ENCODE measurements at places on chromosomes 5 and 9.

- no peak for DNase-seq
Measured at GRCh38 chr5:60184606-60185005, 291.1 kb upstream of the PDE4D start.

GRCh38 chr5:75670577-75670976, 46.7 kb downstream of the POC5 start:
- no peak for DNase-seq

DNA sequence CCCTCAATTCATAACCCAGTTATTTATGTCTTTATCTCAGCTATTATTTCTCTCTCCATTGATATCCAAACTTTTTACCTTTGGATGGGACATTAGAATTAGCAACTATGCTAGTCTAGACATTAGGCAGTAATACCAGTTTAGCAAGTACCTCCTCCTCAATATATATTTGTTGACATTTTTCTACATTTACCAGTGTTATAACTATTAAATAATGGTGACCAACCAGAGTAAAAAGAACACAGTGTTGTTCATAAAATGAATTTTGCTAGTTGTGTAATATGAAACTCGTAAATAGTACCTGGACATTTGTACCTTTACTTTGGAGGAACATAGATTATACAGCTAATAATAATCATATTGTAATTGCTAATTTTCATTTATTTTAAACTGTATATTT, 554.6 kb upstream of the CDH6 start:
- DNase-seq, result no peak

DNA sequence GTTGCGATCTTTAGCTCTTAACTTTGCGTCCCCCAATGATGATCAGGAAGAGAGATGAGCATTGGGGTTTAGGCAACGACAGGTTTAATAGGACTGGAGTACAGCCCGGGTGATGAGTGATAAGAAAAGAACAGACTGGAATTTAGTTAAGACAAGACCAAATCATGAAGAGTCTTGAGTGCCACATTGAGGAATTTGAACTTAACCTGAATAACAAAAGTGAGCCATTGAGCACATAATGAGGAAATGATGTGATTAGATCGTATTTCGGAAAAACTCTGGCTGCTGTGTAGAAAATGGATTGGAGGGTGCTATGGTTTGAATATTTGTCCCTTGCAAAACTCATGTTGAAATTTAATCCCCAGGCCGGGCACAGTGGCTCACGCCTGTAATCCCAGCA, 83.2 kb upstream of the MELK start:
- DNase-seq, result no peak

DNA sequence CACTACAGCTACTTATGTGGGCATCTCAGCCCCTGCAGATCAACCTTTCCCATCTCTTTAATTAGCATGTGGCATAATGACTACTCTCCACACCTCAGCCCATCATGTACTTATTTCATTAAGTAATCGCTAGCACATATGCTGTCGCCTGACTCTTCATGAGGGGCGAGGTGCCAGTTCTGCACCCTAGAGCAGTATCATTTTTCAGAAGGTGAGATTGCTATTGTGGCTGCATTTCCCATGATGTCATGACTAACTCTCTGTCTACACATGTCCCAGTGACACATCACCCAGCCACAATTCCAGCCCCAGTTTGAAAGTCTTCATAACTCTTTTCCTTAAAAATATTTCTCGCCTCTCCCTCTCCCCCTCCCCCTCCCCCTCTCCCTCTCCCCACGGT, 7.6 kb upstream of the F2RL1 start:
- no peak for DNase-seq

DNA sequence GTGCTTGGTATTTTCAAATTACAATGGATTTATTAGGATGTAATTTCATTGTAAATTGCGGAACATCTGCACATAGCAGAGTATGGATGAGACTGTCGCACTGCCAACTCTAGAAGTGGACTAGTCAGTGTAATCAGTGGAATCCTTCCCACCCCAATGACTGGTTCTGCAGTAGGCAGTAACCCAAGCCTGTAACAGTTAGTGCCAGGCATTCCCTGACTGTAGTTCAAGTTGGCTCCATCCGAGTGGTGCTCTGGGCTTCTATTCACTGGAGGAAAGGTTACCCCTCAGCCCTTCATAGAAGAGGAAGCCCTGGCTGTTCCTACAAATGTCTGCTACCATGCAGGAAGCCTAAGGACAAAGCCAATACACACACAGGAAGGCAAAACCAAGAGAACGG, 23.2 kb downstream of the AK3 start:
- DNase-seq, result no peak

- DNase-seq, result no peak
Measured at GRCh38 chr5:16179511-16179935, at the start of gene MARCHF11. TSS of gene MARCHF11 (minus strand) at chr5:16179791. CDS start at chr5:16179575, 216 bp downstream.

- DNase-seq, result no peak
Measured at GRCh38 chr9:94773655-94774054, 47.2 kb downstream of the AOPEP start.

GRCh38 chr9:5643005-5643624, 14.2 kb downstream of the RIC1 start:
- no peak for DNase-seq

DNA sequence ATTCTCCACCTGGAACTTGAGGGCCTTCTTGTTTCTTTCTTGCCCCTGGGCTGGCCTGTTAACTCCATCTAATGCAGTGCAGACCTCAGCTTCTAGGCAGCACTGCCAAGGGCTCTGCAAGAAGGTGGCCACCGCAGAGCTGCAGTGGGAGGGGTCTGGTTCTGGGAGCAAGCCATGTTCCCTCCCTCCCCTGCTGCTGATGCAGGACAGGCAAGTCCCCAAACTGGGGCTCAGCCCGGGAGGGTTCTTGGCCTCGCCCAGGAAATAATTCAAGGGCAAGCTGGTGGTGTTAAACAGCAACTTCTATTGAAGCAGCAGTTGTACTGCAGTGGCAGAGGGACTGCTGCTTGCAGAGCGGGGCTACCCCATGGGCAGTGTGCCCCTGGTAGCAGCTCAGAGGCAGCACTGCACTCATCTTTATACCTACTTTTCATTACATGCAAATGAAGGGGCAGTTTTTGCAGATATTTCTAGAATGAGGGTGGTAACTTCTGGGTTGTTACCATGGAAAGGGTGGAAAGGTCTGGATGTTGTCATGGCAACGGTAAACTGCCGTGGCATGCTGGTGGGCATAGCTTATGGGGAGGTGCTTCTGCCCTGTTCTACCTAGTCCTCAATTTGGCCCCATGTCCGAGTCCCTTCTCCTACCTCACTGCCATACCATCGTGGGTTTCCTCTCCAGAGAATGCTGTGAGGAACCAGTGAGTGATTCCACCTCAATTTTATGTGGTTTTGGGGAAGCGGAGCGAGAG, 82.1 kb downstream of the WDR41 start:
- no peak for DNase-seq

DNA sequence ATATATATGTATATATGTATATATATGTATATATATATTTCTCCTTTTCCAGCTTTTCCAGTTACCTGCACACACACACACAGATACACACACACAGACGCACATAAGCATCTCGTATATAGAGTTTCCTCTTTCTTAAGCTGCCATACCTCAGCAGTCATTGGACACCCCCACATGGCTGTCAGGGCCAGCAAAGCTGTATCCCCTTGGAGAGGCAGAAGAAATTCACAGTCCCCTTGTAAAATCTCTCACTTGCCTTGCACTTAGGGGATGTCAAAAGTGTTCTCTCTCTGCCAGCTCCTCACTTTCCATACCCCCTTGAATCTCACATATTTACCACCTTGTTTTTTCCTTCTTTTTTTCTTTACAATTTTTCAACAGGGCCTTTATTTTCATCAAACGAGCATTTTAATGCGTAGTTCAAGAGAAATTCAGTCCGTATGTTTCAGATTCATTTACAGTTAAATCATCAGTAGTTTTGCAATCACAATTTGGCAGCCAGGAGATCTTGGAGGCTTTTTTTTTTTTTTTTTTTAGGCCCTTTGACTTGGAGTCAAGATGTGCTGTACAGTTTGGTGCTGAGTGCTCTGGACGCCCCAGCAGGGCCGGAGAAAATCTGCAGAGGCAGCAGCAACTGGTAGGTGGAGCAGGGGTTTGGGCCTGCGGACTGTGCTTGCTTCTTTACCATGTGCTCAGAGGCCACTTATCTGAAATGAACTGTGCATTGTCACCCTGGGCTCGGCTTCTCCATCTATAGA, 244.9 kb upstream of the KLF4 start:
- DNase-seq, result no peak

DNA sequence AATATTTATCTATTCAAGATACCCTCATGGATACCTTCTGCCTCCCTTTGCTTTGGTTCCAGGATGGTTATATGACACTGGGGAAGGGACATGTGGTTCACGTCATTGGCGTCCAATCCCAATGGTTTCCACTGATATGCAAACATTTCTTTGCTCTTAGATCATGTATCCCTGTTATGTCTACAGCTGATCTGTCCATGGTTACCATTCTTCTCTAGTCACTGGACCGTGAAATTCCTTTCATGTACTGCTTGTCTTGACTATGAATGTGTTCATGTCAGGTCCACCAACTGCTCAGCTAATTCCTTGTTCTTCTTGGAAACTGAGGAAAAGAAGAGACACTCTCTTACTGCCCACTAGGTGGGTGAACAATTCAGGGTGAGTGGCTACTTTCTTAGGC, 391.1 kb upstream of the ZNF608 start:
- no peak for DNase-seq

- peak; percentile 34 for DNase-seq
Measured at GRCh38 chr5:80346055-80346454, 26.3 kb downstream of the SPZ1 start.

DNA sequence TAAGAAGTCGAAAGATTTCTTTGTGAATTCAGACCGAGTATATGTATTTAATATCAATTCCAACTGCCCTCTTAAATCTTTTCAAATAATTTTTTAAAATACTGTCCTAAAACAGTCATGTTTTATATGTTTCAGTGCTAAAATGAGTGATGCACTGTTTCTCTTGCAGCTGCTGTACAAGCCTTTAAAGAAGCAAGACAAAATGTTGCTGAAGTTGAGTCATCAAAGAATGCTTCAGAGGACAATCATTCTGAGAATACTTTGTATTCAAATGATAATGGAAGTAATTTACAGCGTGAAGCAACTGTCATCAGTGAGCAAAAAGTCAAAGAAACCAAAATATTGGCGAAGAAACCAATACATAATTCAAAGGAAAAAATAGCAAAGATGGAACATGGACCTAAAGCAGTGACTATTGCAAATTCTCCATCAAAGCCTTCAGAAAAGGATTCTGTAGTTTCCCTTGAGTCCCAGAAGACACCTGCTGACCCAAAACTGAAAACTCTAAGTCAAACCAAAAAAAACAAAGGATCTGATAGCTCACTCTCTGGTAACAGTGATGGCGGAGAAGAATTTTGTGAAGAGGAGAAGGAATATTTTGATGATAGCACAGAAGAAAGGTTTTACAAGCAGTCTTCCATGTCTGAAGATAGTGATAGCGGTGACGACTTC, 58.0 kb downstream of the LOX start:
- DNase-seq, result no peak

- DNase-seq, result peak; percentile 53
Measured at GRCh38 chr5:131264451-131265099, 722 bp downstream of the CDC42SE2 start.

DNA sequence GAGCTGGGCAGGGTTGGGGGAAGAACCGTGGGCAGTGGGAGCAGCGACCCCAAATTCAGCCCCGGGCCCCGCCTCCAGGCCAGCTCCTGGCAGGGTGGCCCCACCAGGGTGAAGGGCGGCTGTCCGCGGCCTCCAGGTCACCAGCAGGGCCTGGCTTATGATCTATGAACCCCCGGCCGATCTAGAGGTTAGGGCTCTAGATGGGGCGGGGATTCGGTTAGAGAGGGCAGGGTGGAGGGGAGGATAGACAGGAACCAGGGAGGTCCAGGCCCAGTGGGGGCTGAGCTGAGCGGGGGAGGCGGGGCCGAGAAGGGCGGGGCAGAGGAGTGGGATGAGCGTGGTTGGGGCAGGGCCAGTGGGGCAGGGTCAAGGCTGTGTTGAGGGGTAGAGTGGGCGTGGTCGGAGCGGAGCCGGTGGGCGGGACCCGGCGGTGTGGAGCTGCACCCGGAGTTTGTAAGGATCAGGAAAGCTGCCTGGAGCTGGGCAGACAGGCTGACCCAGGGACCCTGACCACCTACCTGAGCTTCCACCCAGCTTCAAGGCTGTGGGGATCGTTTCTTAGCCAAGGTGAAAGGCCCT, 29.3 kb upstream of the OBP2B start:
- peak; percentile 44 for DNase-seq

DNA sequence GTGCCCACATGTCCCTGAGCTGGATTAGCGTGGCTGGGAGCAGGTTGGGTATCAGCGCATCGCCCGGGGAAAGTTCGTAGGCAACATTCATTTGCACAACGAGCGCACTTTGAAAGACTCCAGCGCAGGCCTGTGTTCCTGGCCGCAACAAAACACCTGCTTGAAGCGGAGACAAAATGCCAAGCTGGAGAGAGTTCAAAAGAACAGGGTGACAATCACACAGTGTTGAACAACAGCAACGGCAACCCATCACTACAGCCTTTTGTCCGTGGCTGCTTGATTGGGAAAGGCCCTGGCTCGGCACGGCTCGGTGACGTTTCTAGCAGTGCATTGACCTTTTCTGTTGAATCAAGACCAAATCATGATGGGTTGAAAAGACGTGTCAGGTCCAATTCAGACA, 336.3 kb downstream of the IRX1 start:
- no peak for DNase-seq

- no peak for DNase-seq
Measured at GRCh38 chr9:6911901-6912638, 154.3 kb downstream of the KDM4C start.

DNA sequence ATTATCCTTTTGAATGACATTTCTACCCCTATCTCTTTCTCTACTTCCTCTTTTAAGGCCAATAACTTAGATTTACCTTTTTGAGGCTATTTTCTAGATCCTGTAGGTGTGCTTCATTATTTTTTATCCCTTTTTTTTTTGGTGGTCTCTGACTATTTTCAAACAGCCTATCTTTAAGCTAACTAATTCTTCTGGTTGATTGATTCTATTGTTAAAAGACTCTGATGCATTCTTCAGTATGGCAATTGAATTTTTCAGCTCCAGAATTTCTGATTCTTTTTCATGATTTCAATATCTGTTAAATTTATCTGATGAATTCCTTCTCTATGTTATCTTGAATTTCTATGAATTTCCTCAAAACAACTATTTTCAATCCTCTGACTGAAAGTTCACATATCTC, 7.4 kb upstream of the SLC36A3 start:
- no peak for DNase-seq

DNA sequence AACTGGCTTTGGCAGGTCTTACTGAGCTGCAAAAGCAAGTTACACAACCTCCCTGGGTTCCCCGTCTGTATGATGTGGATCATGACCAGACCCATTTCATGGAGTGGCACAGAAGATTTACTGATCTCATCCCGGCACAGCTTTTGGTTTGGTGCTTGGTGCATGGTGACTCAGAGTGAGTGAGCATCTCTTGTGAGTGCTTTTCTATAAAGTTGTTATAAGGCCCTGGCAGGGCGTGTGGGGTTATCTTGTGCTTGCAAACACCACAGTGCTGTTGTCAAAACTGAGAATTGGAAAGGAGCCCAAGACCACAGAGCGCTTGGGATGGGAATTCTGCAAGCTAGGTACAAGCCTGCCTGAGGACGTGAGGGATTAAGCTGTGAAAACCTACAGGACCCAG, 425.2 kb downstream of the GADD45G start:
- no peak for DNase-seq
